ENCODE measurements at places on chromosomes 1 and 21.

DNA sequence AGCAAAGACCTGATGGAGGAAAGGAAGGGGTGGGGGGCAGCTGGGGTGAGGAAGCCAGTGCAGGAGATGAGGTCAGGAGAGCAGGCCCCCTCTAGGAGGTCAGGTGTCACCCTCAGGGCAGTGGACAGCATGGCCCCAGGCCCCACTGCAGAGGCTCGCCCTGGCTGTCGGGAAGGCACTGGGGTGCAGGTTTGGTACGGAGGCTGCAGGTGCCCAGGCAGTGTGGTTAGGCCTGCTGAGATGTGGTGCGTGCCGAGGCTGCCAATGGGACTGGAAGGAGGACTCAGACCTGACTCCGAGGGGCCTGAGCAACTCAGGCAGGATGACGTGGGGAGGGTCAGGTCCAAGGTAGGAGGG lies 82.3 kb downstream of the PCBP3 start:
- DNase-seq = no peak

- DNase-seq = no peak
Measured at GRCh38 chr1:64172458-64172983, 30.9 kb upstream of the UBE2U start.

DNA sequence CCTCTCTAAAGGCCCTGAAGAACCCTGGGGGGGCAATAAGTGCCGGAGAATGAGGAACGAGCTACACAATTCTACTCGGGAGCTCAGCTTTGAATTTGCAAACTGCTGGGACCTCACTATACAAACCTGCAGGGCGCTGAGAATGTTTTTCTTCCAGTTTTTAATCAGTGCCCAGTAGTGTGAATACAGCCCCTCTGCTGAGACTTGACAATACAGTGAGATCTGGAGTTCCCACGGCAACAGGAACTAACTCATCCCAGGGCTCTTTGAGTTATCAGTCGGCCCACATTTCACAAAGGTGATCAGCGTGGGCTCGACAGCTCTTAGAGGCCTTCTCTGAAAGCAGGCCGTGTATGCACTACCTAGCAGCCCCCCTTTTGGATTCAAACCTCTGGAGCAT lies 41.7 kb downstream of the TMEM53 start:
- no peak for DNase-seq

DNA sequence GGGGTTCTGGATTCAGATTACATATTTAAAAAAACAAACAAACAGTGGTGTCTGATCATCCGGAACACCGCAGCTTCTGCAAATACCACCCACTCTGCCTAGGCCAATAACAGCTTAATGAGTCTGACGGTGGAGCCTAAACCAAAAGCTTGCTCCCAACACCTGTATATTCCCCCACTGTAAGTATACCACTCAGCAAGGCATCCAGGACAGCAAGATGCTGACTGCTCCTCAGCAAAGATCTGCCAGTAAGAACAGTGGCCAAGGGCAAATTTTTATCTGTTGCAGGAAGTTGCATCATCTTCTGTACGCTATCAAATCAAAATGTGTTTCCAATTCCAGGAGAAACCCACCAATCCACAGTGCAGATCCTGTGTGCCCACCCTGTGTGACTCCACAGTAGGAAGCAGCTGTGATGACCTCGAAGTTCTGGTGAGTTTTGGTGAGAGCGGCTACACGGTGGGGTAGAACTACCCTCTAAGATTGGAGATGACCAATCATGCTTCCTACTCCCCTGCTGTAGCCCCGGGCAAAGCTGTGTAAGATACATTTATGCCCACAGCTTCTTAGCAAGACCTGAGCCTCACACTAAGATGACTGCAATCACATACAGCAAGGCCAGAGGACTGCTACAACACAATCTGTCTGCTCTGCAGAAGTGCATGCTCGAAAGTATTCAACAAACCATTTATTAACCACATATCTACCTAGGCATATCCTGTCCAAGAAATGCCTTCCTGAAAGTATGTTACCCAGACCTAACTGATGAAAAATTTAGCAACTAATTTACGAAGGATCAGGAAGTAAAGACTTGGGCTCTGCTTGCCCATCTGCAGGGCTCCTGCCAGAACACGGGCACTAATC lies 30.5 kb downstream of the SIPA1L2 start:
- no peak for DNase-seq

DNA sequence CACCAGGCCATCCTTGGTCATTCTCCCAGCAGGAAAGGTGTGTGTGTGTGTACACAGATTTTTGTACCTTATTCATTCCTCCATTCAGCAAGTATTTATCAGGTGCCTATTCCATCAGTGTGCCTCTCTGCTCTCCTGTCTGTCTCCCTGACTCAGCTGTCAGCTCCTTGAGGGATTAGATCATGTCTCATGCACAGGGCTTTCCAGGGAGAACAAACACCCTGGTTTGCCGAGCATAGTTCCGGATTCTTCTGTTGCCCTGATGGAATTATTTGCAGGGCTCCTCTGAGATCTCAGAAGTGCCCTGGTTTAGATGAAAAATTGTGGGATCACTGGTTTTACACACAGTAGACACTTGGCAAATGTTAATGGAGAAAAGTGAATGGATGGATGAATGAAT lies 8.1 kb upstream of the SDHB start:
- no peak for DNase-seq

GRCh38 chr1:215754112-215754511 lies 187.0 kb downstream of the KCTD3 start:
- DNase-seq = no peak

DNA sequence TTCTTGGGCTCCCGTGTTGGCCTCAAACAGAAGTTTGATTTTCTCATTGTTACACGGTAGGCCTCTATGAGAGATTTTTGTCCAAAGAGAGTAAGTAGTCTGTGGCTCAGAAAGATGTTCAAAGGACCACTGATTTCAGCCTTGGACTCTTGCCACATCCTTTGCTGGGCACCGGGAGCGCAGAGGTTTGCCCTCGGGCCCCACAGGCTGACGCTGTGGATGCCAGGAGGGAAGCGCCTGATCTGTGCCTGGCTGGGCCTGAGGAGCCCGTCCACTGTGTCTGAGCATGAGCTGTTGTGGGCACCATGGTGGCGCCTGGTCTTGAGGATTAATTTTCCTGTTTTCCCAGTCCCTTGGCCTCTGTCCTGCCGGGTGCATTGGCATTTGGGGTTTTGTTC lies 52.3 kb downstream of the PCNT start:
- no peak for DNase-seq

DNA sequence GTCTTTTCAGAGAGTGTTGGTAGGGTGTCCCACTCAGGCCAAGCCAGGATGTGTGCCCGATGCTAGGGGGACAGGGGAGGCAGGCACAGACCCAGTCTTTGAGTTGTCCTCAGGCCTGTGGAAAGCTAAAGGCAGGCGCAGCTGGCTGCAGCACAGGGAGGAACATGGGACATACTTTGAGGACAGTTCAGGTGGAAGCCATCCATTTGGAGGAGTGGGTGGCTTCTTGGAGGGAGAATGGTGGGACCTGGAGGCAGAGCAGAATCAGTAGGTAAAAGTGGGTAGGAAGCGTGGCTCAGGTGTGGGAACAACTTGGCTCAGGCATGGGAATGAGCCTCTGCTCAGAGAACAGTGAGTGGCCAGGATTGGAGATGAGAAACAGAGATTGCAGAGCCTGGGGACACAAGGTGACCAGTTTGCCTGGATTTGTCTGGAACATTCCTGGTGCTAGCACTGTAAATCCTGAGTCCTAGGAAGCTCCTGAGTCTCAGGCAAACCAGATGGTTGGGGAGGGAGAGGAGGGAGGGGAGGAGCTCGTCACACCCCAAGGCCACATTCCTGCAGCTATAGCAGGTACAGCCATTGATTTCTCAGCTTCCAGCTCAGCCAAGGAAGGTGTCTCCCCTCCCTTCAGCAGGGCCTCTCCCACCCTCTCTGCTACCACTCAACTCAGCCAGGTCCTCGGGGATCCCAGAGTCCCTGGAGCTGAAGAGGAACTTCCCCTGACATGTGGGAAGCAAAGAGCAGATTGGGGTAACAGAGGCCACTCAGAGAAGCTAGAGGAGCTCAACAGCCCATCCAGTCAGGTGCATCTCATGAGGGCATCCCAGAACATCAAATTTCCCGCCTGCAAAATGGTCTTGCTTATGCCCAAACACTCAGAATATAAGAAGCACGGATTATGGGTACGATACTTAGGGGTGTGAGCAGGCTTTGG lies 65.2 kb upstream of the TINAGL1 start:
- DNase-seq = no peak

All from smooth muscle cell of the brain vasculature (primary cell).